ENCODE measurements at places on chromosomes 3 and 15.

GRCh38 chr3:139339219-139339906 is 4.5 kb upstream of the MRPS22 start:
- no peak for DNase-seq

DNA sequence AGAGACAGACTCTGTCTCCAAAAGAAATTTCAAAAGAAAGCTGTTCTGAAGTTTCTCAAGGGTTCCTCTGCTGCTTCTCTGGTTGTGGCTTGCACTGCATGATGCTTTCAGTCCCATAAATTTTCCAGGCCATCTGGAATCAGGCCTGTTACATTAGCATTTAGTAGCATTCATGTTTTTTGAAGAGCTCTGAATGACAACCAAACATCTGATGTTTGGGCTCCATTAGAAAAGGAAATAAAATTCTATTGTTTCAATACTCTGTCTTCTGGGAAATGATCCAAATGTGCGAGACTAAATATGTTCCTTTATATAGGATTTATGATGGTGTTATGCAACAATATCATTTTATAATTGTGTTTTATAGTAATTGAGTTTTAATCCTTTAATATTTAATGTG is 455.8 kb downstream of the GABRG3 start:
- DNase-seq: no peak

DNA sequence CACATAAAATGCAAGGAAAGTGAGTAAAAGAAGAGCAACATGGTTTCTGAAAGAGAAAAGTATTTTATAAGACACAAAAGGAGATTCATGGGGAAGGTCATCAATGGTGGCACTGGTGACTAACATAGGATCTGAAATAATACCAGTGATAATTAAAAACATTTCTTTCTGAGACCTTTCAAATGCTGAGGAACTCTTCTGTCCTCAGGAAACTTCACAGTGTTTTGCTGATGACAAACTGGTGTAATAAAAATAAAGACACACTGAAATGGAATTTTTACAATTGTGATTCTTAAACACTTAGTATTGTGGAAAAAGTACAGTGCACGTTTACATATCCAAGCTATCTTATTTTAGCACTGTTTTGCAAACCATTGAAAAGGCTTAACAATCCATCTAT is 80.4 kb upstream of the ZBTB20 start:
- DNase-seq: no peak

DNA sequence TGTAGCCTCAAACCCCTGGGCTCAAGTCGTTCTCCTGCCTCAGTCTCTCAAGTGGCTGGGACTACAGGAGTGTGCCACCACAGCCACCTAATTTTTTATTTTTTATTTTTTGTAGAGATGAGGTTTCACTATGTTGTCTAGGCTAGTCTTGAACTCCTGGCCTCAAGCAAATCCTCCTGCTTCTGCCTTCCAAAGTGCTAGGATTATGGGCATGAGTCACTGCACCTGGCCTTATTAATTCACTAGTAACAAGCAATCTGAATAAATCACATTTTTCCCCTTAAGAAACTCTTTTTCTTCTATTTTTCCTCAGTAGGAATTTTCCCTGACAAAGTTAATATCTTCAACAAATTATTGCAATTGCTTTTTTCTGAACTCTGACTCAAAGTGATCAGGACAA is 336.9 kb downstream of the NLGN1 start:
- no peak for DNase-seq

GRCh38 chr3:61563313-61564271 is 2.2 kb downstream of the PTPRG start:
- no peak for DNase-seq

- no peak for DNase-seq
Observed at GRCh38 chr3:149454746-149455145, 19.8 kb upstream of the TM4SF4 start.

GRCh38 chr3:90091549-90091948 is 984.1 kb downstream of the EPHA3 start:
- no peak for DNase-seq

GRCh38 chr3:69716119-69716518 is 23.1 kb upstream of the MITF start:
- no peak for DNase-seq

DNA sequence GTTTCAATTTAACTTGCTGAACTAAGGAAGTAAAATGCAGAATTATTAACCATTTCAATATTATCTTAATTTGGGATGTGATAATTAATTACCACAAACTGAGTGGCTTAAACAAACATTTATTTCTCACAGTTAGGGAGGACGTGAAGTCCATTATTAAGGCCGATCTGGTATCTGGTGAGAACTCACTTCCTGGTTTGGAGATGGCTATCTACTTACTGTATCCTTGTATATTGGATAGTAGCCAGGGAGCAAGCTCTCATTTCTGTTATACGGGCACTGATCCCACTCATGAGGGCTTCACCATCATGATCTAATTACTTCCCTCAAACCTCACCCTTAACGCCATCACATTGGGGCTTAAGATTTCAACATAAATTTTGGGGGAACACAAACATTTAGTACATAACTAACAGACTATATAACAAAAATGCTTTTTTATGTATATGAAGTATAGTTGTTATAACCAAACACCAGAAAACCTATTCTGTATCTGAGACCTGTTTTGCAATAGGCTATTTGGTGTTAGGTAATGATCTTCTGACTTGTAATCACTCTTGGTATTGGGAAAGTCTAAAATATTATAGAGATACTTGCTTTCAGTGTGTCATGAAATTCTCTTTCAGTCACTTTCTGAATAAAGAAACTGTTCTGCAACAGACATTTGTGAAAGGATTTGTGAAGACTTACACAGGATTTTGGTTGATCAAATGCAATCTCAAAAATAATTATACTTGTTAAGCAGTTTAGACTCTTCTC is 4.7 kb upstream of the KPNA4 start:
- peak; percentile 81 for DNase-seq

DNA sequence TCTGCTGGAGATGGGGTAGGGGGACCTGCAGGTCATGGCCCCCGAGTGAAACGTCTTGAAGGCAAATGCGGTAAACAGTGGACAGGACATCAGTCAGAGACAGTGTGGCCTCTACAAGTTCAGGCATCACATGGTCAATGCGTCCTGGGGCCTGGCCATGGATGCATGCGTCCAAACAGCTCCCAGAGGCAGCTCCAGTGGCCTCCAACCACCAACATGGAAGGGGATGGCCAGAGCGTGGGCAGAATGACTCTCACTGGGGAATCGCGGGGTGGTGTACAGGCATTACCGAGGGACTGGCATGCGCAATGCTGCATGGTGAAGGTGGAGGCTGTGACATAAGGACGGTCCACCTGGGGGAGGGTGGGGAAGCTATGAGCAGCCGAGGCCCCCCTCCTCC is 35.6 kb upstream of the IQSEC1 start:
- no peak for DNase-seq

DNA sequence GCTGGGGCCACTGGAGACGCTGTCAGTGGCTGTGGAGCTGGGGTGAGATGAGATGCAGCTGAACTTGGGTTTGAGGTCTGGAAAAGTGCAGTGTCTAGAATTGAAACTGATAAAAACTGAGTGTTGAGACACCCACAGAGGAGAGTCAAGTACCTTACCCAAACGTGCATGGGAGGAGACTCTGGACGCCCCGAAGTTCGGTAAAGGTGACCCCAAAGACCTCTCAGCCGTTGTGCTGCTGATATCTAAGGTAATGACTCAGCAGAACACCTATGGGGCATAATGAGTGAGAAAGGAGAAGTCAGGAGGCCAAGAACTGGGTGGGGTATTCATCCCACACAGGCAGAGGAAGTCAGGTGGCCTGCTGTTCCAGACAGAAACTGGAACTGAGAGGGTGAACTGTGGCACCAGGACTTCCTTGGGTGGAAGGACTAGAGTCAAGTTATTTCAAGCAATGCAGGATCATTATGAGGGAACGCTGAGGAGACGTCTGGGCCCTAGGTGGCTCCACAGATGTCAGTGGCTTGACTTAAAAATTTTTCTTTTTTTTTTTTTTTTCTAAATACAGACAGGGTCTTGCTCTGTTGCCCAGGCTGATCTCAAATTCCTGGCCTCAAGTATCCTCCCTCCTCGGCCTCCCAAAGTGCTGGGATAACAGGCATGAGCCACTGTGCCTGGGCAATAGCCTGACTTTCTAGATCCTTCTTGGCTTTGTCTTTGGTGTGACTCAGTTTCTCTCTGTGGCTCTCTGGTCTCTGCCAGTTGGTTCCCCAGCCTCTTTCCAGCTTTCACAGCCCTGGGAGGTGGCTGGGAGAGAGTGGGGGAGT is 67.6 kb upstream of the GCNT3 start:
- no peak for DNase-seq

DNA sequence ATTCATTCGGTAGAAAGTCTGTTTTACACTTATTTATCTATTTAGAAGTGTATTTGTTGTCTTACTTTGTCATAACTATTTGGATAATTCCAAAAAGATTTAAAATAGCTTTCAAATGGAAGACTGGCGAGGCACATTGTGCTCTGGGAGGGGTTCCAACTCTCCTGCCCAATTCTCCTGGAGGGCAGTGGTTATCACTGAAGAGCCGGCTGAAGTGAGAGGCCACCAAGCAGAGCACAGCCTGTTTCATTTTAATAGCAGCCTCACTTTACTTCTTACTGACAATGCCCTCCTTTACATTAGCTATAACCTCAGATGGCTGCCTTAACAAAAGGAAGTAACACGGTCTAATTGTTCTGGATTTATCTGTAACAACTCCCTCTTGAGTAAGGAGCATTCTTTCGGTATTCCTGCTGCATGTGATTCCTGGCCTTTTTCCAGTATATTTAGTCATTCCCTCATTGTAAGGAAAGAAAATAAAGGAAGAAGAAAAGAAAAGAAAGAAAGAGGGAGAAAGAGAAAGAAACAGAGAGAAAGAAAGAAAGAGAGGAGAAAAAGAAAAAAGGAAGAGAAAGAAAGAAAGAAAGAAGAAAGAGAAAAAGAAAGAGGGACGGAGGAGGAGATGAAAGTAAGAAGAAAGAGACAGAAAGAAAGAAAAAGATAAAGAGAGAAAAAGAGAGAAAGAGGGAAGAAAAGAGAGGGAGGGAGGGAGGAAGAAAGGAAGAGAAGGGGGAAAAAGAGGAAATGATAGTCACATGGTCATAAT is 339.8 kb upstream of the WNT5A start:
- no peak for DNase-seq

DNA sequence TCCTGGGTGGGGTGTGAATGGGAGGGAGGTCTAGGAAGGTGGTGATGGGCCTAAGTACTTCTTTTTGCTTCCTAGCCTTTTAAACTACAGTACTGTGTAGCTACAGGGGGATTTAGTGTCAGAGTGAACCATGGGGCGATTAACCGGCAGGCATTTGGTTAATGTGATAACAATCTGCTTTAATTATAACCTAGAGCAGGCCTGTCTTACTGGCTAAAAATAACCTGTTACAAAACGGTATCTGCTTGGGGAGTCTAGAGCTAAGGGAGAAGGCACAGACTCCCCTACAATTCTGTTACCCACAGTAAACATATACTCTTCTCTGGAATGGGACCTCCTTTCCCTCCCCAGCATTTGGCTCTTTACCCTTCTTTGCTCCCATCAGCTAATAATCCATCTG is 85.4 kb downstream of the RBPMS2 start:
- DNase-seq: no peak

- no peak for DNase-seq
Observed at GRCh38 chr3:158105710-158106253, 438 bp downstream of the SHOX2 start.

- no peak for DNase-seq
Observed at GRCh38 chr3:195803289-195803908, 8.3 kb downstream of the MUC4 start.

- no peak for DNase-seq
Observed at GRCh38 chr15:50108461-50108860, 10.6 kb downstream of the ATP8B4 start.

DNA sequence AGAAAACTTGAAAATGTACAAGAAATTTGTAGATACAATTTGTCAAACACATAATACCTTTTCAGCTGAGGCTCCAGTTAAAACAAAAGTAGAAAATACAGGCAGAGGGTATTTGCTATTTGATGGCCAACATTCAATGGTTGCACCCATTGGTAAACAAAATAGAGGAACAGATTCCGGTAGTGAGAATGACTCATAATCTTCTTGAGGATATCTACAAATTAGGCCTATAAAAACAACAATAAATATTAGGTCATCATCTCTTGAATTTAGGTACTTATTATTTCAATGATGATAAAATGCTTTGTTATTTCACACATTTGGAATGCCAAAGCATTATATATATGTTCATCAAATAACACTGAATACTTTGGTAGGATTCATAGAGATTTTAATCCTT is 53.4 kb downstream of the DENND4A start:
- DNase-seq: no peak

DNA sequence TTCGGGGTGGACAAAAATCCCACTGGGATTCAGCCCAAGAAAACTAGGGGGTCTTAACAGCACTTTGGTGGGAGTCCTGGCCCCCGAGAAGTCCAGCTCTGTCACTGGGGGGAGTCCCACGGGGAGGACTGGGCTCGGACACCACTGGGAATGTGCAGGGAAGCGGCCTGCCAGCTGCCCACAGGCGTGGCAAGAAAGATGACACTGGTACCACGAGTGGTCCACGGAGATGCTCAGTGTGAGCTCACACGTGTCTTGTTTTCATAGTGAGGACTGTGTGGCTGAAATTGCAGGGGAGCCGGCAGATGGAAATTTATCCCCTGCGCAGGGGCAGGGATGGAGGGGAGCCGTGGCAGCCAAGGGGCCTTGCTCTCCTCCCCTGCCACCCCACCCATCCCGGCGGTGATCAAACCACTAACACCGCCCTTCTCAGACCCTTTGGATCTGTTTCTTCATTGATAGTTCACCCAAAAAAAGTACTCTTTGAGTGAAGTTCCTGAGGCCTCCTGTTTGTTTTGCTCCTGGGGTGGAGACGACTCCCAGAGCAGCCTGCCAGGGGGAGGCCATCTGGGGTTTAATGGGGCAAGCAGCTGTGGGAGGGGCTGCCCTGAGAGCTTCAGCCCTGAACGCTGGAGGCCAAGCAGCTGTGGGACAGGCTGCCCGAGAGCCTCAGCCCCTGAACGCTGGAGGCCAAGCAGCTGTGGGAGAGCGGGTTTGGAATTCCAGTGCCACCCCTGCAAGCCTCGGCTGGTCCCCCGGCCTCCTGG is 130.9 kb downstream of the LRRK1 start:
- DNase-seq: no peak

GRCh38 chr3:44411031-44411645 is 66.3 kb downstream of the ZNF445 start:
- DNase-seq: no peak

DNA sequence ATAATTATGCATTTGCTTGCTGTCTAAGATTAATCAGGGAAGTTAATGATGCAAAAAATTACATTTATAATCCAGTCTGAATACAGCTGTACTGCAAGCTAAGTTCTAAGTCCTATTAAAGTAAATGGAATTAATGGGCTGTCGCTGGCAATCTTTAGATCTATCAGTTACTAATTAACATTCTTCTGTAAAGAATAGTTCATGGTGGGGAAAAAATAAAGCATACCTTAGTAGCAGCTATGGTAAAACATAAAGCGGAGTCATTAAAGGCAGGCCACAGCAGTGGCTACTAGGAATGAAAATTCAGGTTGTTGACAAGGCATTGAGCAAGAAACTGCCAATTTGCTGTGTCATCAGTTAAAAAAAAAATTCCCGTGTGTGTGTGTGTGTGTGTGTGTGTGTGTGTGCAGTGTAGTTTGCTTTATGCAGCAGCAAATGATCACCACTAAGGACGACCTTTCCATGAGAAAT is 129.8 kb downstream of the ZNF385D start:
- DNase-seq: no peak
